ENCODE measurements at places on chromosomes 5 and 9. TPM values are rescaled to one million over a fixed set of nuclear protein-coding genes. Genes with fewer than 3 reads are reported as not detected.

GRCh38 chr5:157247267-157247666 is 18.7 kb upstream of the CYFIP2 start:
- no peaks in the 10 kb centered on the region for H3K27me3 ChIP-seq
- DNase-seq = no peak
- H3K27ac ChIP-seq = no peak overlapping the region
- no peaks in the 10 kb centered on the region for H3K36me3 ChIP-seq

DNA sequence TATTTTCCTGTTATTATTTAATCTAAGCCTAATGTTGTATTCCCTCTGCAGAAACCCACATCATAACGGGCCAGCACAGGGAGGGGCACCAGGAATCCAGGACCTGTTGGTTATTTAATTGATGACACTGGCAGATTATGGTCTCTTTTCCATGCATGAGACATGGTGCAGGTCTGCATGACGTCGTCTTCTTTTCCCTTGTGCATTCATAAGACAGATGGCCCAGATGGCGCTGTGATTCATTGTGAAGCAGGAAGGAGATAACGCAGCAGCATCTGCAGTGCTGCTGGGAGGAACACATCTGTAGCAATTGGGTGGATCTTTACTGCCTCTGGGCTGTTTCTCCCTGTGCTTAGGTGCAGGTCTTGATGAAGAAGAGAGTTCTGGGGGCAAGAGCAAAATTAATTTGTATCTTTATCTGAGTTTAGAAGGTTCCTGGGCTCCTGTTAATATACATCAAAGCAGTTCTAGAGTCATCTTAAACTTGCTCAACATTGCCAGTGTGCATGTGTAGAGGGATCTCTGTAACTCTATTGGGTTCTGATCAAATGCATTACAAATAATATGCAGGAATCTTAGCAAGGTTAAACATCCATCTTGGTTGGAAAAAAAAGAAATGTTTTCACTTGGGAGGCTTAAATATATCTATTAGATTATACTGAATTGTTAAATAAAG is 176.1 kb downstream of the PCSK1 start:
- no peak for DNase-seq
- H3K4me1 ChIP-seq = peaks cover 8% of the 10 kb centered on the region

GRCh38 chr5:172455511-172456061 is 1.3 kb upstream of the SH3PXD2B start:
- peaks cover 39% of the 10 kb centered on the region for H3K4me1 ChIP-seq
- no peaks in the 10 kb centered on the region for H3K36me3 ChIP-seq
- H3K27me3 ChIP-seq = no peaks in the 10 kb centered on the region

The LCN9 gene
- total RNA-seq = not detected
